ENCODE measurements at places on chromosomes 13 and 19.

- DNase-seq: no peak
These were observed 38.5 kb upstream of the ATP11A start for GRCh38 chr13:112651311-112651710.

DNA sequence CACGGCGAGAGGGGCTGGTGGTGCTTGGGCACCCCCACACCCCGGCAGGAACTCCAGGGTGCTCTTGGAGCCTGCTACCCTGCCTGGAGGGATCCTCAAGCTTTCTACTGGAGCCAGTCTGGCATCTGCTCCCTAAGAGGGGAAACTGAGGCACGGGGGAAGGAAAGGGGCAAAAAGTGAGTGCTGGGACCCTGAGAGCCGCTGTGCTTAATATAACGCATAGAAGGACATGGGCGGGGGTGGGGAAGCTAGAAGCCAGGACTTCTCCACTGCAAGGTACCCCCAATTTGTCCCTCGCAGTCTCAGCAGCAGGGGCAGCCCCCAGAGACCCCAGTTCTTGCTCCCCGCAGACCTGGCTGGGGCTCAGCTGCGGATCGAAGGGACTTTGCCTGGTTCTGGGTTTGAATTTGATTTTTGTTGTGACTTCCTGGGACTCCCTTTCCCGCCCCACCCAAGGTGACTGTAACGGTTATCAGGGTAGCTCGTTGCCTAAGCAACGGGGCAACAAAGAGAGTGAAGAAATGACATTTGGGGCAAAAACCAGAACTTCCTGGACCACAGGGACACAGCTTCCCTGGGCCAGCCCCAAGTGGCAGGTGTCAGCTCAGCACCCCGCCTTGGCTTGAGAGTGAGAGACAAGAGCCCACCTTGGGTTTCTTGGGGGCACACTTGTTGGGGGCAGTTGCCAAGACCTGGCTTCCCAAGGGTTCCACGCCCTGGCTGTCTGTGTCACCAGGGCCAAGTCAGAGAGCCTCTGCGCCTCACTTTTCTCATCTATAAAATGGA lies 638 bp downstream of the ADGRE5 start:
- DNase-seq: no peak

- DNase-seq: no peak
These were observed 21.7 kb downstream of the ZNF45 start for GRCh38 chr19:43913383-43913782.

- DNase-seq: no peak
These were observed 135.8 kb downstream of the RFC3 start for GRCh38 chr13:33953781-33954180.

GRCh38 chr13:24153347-24153746 lies 7.2 kb upstream of the SPATA13 start:
- DNase-seq: no peak

DNA sequence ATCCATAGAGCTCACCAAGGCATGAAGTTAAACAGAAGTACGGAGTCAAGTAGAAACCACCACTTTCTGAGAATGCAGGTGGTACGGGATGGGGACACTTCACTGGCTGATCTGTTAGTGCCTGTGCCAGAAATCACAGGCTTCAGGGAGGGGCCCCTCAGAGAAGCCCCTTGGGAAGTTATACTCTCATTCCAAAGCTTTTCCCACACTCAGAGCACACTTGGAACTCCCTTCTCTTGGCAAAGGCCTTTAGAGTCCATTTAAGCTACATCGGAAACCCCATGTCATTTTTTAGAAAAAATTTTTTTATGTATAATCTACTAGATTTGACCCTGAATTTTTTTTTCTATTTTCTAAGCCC lies 80.7 kb upstream of the WASF3 start:
- no peak for DNase-seq

DNA sequence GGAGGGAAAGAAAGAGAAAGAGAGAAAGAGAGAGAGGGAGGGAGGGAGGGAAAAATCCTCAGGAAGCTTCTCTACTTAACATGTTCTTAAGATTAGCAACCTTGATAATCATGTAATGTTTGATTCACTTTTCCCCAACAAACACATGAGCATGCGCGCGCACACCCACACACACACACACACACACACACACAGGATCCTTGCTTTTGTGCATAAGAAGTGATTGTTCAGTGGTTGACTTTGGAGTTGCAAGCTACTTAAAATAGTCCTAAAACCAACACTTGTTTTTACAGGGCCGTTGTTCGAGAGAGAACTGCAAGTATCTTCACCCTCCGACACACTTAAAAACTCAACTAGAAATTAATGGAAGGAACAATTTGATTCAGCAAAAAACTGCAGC lies 100.0 kb upstream of the RAP2A start:
- no peak for DNase-seq

DNA sequence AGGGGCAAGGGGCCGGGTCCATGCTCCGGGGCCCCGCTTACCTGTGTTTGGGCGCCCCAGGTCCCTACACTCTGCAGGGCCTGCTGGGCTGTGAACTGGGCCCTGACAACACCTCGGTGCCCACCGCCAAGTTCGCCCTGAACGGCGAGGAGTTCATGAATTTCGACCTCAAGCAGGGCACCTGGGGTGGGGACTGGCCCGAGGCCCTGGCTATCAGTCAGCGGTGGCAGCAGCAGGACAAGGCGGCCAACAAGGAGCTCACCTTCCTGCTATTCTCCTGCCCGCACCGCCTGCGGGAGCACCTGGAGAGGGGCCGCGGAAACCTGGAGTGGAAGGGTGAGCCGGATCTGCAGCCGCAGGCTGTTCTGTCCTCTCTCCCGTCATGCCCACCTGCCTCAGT lies 1.7 kb downstream of the FCGRT start:
- DNase-seq: no peak

DNA sequence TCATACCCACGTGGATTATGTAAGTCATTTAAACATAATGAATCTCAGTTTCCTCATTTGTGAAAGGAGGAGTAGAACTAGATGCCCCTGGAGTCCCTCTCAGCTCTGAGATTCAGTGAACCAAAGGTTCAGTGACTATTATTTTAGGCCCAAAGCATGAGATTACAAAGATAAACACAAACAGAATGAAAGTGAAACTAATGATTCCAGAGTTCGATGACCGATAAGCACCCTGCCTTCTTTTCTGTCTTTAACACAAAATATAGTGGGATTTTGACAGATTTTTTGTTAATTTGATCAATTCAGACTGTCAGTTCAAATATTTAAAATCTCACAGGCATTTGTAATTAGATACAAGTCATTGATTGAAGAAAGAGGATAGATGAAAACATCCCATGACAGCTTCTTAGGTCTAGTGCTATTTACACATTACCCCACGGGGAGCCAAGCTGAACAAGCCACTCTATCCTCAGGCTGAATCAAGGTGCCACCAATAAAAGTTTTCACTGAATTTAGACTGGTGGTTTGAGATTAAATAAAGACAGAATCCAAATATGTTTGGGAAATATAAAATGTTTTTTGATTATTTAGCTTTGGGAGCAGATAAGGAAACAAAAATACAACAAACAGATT lies 64.6 kb upstream of the RAP2A start:
- peak; percentile 26 for DNase-seq

GRCh38 chr19:16527971-16528521 lies 14.2 kb downstream of the CHERP start:
- no peak for DNase-seq

DNA sequence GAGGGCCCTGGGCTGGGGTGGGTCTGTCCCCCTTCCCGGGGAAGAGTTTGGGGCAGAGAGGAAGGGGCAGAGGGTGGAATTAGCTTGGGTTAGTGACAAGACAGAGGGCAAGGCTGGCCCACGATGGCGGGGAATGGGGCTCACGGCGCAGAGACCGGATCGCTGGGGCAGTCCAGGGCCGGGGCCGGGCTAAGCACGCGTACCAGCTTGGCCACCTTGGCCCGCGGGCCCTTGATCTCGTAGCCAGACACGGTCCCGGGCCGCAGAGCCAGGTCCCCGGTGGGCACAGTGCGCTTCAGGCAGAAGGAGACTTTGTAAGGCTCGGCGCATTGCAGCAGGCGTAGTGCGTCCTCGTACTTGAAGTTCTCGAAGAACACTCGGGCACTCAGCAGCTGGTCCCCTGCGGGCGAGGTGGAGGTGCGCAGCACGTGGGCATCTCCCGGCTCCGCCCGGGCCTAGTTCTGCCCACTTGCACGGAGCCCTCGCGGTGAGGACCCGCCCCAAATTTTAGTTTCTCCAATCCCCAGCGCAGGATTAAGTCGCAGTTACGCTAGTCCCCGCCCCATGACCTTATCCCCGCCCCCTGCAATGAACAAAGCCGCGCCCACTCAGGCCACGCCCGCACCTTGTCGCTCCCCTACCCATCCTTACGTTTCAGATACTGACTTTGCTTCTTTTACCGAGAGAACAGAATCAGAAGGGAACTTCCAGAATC lies 8.6 kb upstream of the HIPK4 start:
- no peak for DNase-seq

- DNase-seq: no peak
These were observed 85.8 kb downstream of the DOCK9 start for GRCh38 chr13:98892077-98892476.

- DNase-seq: no peak
These were observed 23.3 kb downstream of the SERP2 start for GRCh38 chr13:44396701-44397580.

- DNase-seq: no peak
These were observed 18.9 kb upstream of the IGFL1 start for GRCh38 chr19:46210669-46211068.

- DNase-seq: no peak
These were observed 1.6 kb downstream of the ZNF546 start for GRCh38 chr19:39998501-39998900.

- no peak for DNase-seq
These were observed 72.9 kb downstream of the RYR1 start for GRCh38 chr19:38506375-38506722.

DNA sequence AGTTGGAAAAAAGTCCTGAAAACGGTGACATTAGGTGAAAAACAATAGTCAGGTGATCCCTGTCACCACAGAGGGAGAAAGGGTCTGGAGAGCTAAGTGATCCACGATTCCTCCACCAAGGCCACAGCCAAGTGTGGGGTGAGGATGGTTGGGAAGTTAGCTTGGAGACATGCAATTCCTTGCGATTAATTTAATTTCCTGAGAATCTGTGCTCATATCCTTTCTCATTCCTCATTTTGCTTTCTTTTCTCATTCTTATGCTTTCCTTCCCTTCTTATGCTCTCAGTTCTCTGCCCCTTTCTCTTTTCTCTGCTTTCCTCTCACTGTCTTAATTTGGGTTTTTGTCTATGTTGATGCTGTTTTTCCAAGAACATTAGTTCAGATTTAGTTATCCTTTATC lies 68.8 kb downstream of the GPC5 start:
- DNase-seq: no peak

DNA sequence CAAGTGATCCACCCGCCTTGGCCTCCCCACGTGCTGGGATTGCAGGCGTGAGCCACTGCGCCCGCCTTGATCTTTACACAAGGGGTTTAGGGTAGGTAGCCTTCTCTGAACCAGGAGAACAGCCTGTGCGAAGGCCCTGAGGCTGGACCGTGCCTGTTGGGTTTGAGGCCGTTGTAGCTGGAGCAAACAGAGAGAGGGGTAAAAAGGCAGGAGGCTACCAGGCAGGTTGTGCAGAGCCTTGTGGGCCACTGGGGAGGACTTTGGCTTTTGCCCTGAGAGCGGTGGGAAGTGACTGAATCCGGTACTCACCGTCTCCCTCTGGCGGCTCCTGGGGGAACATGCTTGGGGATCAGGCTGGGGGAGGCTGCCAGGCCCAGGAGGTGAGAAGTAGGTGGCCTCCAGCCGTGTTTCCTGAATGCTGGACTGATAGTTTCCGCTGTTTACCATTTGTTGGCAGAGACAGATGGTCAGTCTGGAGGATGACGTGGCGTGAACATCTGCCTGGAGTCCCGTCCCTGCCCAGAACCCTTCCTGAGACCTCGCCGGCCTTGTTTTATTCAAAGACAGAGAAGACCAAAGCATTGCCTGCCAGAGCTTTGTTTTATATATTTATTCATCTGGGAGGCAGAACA lies 24.6 kb downstream of the SPC24 start:
- peak; percentile 57 for DNase-seq

DNA sequence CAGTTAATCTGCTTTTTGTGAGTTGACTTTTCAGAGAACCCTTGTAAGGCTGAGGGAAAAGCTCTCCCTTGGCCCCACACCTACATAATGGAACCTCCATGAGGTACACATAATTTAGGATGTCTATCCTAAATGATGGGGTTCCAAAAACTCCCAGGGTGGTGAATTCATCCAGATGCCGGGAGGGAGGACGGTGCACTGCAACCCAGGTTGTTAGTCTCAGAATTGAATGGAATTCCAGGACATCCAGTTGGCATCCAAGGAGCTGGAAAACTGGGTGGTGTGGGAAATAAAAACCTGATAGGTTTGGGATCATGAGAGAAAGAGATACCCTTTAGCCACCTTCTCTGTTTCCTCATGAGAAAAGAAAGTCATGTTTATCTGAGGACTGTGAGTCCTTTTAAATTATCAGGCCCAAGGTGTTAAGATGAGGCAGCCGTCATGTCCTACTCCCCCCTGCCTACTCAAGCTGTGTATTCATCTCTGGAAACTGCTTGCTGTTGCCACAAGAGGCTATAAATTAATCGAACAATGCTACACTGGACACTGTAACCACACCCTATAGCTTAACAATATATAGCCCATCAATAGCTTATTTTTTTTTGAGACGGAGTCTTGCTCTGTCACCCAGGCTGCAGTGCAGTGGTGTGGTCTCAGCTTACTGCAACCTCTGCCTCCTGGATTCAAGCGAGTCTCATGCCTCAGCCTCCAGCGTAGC lies 49.5 kb downstream of the C13orf46 start:
- no peak for DNase-seq

- no peak for DNase-seq
These were observed 14.8 kb upstream of the F7 start for GRCh38 chr13:113090806-113091205.

GRCh38 chr13:93589788-93590187 lies 363.2 kb downstream of the GPC6 start:
- no peak for DNase-seq

DNA sequence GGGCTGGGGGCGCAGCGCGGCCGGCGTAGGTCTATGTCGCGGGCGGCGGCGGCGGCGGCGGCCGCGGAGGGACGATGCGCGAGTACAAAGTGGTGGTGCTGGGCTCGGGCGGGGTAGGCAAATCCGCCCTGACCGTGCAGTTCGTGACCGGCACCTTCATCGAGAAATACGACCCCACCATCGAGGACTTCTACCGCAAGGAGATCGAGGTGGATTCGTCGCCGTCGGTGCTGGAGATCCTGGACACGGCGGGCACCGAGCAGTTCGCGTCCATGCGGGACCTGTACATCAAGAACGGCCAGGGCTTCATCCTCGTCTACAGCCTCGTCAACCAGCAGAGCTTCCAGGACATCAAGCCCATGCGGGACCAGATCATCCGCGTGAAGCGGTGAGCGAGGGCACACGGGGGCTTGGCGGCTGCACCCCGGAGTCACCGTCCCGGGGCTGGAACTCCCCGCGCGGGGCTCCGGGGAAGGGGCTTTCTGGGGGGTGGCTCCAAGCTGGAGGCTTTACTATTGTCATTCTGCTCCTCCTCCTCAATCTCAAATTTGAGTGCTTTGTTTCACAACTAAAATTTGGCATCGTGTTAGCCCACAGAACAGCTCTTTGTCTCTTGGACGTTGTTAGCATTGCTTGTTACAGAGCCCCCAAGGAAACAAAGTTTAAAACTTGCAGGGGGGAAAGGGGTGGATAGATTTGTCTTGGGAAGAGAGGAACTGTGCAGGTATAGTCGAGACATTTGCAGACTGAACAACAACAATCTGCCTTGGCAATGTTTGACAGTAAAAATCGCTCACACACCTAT lies 630 bp downstream of the RAP2A start:
- DNase-seq: no peak

Measured in H54 (cell line).